Suppressor macrophage (primary cell): ENCODE measurements at places on chromosomes 3 and 15.

- no peak for DNase-seq
Measured at GRCh38 chr3:122082357-122082756, 27.2 kb downstream of the CD86 start.

DNA sequence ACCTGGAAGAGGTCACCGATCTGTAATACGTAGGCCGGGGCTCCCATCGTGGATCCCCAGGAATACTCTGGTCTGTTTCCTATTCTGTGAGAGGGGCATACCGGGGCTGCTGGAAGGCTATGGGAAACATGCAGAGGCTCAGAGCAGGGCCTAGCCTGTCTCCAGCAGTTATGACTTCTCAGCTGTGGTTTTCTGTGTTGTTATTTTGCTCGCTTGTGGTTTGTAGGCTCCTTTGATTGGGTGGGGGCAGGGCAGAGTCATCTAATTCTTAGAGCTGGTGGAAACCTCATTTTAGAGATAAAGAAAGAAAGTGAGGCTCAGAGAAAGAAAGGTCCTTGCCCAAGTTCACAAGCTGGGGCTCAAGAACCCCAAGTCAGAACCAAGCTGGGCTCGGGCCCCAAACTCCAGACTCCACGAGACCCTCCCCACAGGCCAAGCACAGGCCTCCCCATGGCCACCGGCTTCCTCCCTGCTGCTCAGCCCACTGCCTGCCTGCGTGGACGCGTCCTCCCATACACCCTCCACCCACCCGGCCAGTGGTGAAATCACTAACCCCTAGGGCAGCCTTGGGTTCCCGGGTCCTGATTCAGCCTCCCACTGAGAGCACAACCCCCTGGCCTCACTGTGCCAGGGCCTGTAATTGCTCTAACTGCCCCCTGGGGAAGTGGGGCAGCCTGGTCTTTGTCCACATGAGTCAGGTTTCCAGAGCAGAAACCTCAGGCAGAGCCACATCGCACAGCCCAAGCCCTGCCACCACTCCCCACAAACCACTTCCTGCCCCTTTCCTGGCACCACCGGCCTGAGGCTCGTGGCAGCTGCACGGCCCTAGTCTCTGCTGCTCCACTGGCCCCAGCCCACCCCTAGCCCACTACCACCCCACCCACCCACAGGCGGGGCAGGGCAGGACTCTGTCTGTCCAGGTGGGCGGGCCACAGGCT is 270.8 kb downstream of the UACA start:
- DNase-seq = peak; percentile 95

DNA sequence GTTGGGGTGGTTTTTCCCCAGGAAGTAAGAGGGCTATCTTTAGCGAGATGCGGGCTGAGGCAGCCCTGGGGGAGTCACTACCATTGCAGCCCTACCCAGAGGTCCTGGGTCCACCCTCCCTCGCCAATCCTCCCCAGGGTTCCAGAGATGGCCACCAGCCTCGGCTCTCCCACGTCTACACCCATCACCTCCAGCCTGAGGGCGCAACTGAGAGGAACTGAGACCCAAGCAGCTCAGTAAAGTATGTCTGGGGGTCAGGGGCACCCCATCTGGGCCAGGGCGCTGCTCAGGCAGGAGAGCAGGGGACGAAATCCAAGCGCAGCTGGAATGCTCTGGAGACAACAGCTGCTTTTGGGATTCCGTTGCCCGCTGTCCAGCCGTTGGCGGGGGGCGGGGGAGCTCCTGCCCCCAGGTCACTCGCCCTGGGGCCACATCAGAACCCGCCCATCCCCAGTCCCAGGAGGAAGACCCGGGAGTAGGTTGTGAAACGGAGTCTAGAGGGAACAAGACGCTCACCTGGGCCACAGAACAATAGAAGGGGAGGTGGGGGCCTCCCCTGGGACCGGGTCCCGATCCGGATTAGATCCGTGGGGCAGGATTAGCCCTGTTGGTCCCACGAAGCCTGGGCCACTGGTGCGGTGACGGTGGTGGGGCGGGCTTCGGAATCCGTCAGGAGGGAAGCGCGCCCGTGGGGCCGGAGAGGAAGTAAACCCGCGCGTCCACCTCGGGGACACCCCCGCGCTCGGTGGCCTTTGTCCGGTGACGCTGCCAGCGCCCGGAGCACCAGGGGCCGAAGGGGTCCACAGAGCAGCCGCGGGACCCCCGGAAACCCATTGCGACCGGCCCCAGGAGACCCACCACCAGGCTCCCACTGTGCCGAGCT is 1.4 kb upstream of the NDUFAF3 start:
- DNase-seq = peak; percentile 94

GRCh38 chr15:97547381-97547780 is 413.1 kb upstream of the ARRDC4 start:
- no peak for DNase-seq

- peak; percentile 87 for DNase-seq
Measured at GRCh38 chr15:78047761-78048627, 29.5 kb downstream of the TBC1D2B start.

GRCh38 chr3:105747696-105748095 is 121.1 kb downstream of the CBLB start:
- no peak for DNase-seq

DNA sequence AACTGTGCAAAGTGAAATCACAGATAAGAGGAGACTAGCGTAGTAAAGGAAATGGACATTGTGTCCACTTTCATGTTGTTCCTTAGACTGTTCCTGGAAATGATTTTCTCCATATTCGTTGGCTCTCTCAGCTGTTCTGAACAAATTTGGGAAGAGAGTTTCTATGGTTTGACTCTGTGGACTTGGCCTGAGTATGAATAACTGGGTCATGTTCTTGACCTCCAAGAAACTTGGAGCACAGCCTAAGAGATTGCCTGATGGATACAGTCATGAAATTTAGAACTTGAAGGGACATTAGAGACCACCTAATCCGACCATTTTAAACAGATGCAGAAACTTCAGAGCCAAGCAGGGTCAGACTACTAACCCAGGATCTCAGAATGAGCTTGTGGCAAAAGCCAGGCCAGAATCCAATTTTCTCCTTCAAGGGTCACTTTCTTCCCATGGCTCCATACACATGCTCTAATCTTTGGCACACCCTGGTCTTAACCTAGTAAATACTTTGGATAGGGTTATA is 430.4 kb downstream of the RBMS3 start:
- DNase-seq = no peak
